Lung (tissue), 17 donors: ENCODE measurements at places on chromosomes 7 and 10.
A peak's percentile ranks its signal among the peaks of the same experiment; 100 is the strongest.

GRCh38 chr7:116859323-116859722 lies 3.1 kb upstream of the CAPZA2 start:
- DNase-seq: no peak

- no peak for DNase-seq
Measured at GRCh38 chr7:128939075-128939860, 1.5 kb downstream of the IRF5 start.

- no peak for DNase-seq
Measured at GRCh38 chr10:122662231-122662630, 37.4 kb downstream of the C10orf120 start.

DNA sequence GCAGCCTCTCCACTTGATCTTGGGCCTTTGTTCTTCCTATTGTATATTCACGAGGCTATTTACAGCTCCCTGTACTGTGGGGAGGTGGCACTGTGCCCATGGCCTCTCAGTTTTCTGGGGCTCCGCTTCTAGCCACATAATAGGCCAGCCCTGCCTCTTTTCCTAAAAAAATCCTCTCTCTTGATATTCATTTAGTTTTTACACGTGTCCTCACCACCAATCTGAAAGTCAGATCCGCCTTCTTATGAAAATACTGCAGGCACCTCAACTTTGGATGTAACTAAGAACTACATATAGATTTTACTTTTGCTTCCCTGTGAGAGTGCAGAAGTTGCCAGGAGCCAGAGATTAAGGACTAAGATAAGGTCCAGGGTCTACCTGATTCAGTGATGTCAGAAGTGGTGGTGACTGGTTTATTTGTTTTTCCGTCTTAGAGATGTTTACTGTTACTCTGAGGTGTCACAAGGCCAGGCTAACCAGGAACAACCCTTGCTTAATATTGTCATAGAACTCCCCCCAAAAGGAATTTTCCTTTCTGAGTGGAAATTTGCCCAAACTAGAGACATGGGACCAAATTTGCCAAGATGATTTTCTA lies 7.8 kb downstream of the BAMBI start:
- no peak for DNase-seq

DNA sequence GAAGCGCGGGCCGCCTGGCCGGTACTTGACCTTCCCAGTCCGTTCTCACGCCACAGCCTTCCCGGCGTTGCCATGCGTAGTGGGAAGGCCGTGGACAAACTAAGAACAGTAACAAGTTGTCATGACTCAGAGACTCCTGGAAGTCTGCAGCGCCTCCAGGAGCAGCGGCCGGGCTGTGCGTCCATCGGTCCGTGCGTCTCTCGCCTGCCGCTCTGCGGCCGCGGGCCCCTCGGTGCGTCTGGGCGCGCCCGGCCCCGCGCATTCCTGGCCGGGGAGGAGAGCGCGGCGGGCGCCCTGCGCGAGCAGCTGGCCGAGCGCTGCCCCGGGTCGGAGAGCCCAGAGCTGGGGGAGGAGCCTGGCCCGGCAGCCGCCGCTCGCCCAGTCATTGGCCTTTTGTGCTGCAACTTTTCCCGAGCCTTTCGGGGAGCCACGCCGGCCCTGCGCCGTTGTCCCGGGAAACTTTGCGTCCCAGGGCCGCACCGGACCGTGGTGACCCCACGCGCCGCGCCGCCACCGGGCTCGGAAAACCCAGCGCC lies 123.7 kb downstream of the TACC2 start:
- DNase-seq: peak; percentile 87

GRCh38 chr7:98168904-98169621 lies 42.2 kb upstream of the BHLHA15 start:
- DNase-seq: no peak

GRCh38 chr7:121796936-121797656 lies 75.9 kb upstream of the PTPRZ1 start:
- no peak for DNase-seq

GRCh38 chr7:139125657-139126056 lies 16.1 kb upstream of the ZC3HAV1 start:
- DNase-seq: no peak

DNA sequence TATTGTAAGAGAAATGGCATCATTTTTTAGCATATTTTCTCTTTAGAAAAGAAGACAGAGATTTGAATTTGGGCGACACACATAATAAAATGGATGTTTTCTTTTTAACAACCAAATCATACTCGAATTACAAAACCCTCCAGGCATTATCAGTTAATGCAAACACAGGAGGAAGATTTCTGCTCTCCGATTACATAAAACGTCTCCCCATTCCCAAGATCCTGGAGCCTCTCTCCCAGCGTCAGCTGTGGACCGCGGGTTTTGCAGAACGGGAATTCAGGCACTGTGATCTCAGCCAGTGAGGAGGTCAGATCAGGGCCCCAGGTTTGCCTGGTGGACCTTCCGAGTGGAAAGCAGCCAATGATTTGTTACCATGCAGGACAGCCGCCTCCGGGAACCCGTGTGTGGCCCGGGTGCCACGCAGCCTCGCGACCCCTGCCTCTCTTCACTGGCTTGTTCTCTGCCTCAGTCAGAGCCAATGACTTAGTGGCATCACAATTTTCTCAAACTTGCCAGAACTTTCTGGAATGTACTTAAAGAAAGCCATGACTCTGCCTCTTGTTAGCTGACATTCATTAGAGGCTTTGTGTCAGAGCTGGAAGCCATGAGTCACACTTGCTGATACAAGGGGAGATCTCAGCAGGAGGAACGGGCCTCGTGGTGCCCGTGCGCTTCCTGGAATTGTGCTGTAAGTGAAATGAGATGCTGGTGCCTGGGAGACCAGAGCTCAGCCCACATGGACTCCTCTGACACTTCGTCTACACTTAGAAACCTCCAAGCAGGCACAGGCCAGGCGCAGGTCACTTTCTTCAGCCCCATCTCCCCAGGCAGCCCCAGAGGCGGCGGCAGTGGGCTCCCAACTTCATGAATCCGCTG lies 246.1 kb downstream of the KLF6 start:
- DNase-seq: peak; percentile 53

DNA sequence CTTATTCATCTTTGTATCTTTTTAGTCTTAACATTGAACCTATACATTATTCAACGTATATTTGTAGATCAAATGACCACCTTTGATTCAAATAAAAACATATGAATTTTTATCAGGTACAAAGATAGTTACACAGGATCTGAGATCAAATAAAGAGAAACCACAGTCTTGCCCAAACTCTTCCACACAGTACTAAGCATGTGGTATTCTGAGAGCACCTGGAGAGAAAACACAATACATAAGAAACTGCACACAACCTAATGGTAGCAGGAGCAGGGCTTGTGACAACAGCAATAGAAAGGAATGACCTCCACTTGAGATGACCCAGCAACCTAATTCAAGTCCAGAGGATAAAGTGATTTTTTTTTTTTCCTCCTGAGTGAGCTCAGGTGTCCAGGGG lies 6.5 kb upstream of the WASL start:
- no peak for DNase-seq

DNA sequence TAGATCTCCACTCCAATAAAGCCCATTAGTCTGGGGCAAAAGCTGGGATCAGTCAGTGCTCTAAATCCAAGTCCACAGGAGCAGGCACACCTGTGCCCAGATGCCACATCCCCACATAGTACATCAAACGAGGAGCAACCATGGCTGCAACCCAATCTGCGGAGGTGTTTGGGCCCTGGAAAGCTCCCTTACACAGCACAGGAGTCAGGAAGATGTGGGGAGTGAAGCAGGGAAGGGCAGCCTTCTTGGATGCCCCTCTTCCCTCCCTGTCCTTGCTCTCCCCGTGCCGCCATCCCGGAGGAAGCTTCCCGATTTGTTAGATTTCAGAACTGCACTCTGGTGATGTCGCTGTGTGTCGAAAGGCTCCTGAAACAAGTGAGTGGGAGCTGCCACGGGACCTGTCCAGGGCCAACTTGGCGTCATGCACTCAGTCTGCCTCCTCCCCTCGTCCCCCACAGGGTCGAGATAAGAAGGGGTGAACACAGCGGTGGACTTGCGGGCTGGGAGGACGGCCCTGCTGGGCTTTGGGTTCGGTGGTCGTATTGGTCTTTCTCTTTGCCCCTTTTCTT lies 230.6 kb upstream of the GRB10 start:
- no peak for DNase-seq

DNA sequence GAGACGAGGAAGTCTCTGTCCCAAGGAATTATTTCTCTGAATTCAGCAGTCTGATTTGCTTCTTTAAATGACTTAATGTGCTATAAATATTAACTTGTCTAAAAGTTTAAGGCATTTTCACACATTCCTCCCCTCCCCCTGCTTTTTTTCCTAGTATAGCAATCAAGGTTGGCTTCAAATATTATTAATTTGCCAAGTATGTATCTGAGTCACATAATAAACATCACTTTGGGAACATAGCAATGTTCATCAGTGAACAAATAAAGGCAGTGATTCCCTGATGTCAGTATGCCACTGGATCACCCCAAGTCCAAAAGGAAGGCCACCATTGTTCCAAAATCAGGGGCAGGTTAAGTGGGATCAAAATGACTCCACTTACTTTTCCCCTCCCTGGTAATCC lies 40.5 kb downstream of the PDE6C start:
- DNase-seq: no peak

- DNase-seq: no peak
Measured at GRCh38 chr10:42984035-42984610, 92.7 kb upstream of the RET start.

DNA sequence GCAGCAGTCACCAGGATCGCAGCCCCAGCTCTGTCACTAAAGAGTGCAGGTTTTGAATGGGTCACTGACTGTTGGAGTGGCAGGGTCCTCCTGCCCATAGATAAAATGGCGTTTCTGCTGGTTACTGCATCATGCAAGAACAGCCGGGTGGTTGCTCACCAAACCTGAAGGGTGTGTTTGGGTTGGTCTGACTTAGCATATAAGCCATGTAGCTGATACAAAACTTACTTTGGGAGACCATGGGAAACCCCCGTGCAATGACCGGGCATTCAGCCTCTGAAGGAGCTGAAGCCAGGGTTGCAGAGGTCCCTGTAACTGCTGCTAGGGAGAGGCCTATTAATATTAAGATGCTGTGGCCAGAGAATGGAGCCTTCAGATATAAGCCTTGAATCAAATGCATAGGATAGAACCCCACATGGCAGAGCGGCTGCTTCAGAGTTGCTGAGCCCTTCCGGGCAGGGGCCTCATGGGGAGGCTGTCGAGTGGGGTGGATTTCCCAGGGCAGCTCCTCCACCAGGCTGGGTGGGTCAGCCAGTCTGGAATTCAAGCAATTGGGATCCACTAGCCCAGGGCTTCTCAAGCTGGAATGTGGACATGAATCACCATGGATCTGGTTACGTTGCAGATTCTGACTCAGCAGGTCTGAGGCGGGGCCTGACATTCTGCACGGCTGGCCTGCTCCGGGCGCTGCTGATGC lies 70.9 kb upstream of the CTBP2 start:
- DNase-seq: no peak

DNA sequence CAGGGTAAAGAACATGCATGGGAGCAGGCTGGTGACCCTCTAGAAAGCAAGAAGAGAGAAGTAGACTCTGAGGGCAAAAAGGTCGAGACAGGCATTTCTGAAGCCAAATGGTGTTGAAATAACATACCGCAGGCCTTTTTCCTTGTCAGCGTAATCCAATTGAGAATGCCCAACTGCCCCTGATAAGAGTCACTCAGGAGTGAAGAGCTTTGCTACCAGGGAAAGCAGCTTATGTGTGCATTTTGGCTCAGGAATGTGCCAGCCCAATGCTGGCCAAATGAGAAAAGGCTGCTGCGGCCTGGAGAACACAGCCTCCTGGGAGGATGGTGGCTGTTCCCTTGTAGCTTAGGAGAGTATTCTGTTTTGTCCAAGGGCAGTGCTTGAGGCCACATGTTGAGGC lies 61.4 kb upstream of the NFKB2 start:
- DNase-seq: peak; percentile 41

- DNase-seq: no peak
Measured at GRCh38 chr10:132058793-132059759, 6.7 kb upstream of the JAKMIP3 start.

DNA sequence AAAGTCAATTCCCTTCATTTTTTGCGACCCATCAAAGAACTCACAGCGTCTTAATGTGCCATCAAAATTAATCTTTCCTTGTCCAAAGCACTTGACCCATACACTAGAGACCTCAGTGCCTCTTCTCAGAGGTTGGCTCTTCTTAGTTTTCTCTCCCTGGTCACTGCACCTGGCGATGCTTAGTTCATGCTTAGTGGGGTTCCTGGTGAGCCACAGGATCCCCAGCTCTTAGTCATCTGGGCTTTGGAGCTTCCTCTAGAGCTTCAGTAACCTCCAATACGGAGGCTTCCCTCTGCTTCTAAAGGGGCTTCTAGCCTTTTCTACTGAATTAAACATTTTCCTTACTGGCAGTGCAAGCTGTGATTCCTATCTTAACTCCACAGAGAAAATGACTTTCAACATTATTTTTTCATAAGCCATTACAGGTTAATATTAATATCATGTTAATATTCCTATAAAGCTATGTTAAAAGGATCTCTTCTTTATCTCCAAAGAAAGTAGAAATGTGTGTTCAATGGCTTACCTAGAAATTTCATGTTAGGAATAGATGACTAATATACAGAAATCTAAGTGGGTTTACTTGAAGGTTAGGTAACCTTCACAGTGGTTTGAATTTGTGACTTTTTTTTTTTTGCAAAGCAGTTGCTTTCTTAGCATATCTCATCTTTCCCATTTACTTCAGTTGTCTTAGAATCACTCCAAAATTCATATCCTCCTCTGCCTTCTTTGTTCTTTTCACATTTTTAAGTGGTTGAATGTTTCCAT lies 295.2 kb downstream of the CAMK1D start:
- DNase-seq: no peak
